ENCODE measurements at places on chromosomes 3 and 15.

DNA sequence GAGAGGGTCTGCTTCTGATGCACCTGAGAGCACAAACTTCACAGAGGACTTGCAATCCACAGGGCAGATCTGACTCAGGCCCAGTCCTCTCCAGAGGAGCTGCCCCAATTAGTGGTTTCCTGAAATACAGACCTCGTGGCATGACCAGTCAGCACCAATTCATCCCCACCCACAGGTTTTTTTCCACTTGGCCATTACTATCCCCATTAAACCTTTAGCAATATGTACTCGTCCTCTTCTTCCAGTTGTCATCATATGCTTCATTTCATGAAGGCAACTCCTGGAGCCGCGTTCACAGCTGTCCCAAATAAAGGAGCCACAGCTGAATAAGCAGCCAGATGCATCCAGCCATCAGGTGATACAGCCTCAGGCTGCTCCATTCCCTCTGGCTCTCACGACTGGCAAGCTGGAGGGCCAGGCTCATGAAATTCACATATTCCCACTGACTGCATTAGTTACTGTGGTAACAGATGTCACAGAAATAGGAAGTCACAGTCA lies 163.1 kb downstream of the FMN1 start:
- DNase-seq, result no peak

DNA sequence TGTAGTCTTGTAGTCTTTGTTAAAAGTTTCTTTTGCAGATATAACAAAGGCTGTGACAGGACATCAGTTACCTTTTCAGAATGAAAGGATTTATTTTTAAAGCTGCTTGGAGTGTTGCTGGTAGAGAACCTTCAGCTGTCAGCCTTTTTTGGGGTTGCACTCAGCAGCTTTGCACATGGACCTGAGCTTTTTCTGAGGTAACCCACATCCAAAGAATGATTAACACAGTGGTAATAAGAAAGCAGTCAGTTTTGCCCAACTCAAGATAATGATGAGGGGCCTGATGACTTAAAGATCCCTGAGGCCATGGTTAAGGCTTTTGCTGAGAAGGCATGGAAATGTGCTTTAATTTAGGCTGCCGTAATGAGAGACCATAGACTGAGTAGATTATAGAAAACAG lies 1042.7 kb downstream of the PLOD2 start:
- DNase-seq, result no peak

- no peak for DNase-seq
Measured at GRCh38 chr3:31133541-31133940, 239.1 kb upstream of the GADL1 start.

GRCh38 chr3:42562047-42562907 lies 19.5 kb downstream of the SEC22C start:
- DNase-seq, result no peak

DNA sequence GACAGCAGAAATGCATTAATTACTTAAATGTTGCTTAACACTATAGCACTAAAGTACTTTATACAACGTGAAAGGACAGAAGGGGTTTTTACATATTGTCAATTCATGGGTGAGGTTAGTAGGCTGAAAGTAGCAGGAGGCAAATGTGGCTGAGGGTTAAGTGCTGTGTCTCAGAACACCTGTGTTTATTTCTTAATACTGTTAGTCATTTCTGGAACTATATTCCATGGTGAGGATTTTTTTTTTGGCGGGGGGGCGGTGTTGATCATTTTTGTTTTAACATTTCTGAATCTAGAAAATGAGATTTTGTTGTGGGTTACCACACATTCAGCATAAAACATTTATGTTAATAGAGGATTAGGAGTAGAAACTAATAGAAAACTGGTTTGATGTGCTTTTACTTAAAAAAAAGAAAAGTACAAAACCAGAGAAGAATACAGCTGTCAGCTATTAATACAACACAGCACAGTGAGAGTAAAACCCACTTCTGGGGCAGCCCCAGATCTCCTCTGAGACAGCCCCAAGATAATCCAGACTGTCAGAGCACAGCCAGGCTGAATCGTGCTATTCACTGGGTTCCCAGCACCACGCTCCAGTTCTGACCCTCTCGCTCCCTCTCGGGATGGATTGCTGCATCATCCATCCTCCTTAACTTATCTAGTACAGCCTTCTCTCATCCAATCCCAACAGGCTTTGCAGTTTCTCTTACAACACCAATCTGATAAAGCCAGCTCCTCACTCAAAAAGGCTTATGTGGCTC lies 307.7 kb downstream of the TUSC7 start:
- no peak for DNase-seq

- no peak for DNase-seq
Measured at GRCh38 chr3:27093771-27094170, 275.4 kb downstream of the NEK10 start.

DNA sequence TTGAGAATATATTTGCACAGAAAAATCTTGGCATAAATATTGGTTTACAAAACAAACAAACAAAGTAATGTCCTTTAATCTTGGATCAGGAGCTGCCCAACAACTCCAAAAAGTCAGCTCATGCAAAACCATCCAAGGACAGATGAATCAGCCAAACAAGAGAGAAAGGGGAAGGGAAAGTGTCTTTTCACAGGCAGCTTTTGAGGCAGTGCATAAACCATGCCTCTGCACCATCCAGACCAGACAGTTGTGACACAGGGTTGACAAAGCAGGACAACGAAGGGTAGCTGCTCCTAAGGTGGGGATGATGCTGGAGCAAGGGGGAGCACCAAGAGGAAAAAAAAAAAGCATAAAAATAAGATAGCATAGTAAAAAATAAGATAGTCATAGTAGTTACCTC lies 8.7 kb downstream of the CD86 start:
- DNase-seq, result peak; percentile 24

DNA sequence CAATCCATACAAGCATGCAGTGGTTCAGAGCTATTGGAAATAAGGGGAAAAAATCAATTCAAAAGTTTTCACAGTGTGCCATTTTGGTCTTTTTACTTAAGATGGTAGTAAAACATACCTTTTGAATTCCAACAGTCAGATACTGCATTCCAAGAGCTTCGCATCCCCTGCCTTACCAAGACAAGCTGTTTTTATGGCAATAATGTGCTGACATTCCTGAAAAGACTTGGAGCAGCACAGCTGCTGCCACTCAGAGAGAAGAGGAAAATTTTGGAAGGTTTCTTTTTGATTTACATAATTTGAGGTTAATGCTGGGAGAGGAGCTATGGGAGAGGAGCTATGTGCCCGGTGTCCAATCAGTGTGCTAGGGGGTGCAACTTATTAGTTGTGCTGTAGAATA lies 148.3 kb downstream of the FEZF2 start:
- no peak for DNase-seq

GRCh38 chr3:129650256-129650872 lies 43.9 kb upstream of the PLXND1 start:
- peak; percentile 86 for DNase-seq

GRCh38 chr15:77042245-77042919 lies 28.5 kb downstream of the TSPAN3 start:
- DNase-seq, result no peak

GRCh38 chr15:67322481-67322880 lies 67.9 kb downstream of the IQCH start:
- no peak for DNase-seq

- no peak for DNase-seq
Measured at GRCh38 chr3:71360764-71361163, 222.8 kb downstream of the FOXP1 start.

- DNase-seq, result no peak
Measured at GRCh38 chr15:78711638-78712037, 70.6 kb upstream of the CHRNB4 start.

DNA sequence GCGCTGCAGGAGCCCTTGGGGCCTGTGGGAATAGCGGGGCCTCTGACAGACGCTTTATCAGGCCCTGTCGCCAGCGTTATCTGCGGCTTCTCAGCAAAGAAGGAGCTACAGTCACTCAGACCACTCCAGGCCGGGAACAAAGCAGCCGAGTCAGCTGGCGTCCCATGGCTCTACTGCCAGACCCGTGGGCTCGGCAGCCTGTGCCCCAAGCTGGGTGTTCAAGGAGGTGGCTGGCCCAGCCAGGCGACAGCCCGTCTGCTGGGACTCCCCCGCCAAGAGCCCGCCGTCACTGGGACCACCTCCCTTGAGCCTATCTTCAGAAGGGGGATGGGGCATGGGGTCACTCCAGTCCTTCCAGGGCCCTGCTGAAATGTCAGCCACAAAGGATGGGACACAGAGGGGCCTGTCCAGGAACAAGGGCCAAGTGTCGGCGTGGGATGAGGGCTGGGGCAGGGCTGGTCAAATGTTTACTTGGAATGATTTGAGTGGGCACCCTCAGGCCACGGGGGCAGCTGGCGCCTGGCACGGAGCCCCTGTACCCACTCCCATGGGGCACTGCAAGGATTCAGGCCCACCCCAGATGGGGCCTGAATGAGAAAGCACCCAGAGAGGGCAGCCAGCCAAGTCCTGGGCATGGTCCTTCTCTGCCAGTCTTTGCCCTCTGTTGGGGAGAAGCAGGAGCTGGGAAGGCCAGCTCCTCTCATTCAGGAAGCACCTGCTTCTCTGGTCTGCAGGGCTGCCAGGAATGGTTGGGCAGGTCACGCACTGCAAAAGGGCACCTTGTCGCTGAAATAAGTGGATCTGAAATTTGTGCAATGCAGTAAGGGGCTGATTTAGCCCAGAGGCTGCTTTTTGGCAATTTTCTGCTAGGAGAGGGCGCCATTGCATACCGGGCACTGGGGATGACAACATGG lies 148.3 kb downstream of the SMAD6 start:
- peak; percentile 30 for DNase-seq

DNA sequence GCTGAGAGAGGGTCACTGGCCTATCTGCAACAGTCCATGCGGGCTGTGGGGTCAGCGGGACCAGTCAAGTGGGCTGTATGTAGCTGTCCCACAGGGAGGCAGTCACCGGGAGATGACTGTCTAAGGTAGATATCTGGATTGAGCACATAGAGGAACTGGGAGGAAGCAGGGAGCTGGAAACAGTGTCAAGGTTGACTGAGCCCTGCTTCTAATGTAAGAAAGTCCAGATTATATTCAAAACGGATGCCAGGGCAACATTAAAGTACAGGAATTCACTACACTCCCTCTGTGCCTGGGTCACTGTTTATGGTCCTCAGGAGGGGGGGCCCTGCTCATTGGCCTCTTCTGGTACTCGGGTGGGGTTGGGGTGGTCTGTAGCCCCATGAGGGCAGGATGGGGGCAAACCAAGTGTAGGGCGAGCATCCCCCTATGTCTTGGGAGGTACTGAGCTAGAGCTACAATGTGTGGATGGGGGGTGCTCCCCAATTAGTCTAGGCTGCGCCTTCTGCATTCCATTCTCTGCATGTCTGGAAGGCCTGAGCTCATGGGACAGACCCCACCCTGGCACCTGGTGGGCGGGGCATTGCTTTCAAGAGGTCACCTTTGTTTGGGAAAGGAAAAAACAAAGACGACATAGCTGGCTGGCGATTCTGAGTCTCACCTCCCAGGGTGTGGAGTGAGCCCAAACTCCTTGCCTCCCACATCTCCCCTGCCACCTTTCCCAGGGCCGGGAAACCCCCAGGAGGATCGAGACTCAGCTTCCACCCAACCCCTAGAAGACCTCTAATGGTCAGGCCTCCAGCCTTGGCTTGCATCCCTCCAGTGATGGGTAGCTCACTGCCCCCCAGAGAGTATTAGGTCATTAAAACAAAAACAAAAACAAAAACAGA lies 45.1 kb upstream of the C15orf39 start:
- DNase-seq, result no peak

GRCh38 chr15:39887832-39888231 lies 32.2 kb downstream of the GPR176 start:
- DNase-seq, result peak; percentile 66

- no peak for DNase-seq
Measured at GRCh38 chr3:1532935-1533606, 440.2 kb downstream of the CNTN6 start.

- DNase-seq, result no peak
Measured at GRCh38 chr3:128874481-128875180, 4.8 kb upstream of the ACAD9 start.

DNA sequence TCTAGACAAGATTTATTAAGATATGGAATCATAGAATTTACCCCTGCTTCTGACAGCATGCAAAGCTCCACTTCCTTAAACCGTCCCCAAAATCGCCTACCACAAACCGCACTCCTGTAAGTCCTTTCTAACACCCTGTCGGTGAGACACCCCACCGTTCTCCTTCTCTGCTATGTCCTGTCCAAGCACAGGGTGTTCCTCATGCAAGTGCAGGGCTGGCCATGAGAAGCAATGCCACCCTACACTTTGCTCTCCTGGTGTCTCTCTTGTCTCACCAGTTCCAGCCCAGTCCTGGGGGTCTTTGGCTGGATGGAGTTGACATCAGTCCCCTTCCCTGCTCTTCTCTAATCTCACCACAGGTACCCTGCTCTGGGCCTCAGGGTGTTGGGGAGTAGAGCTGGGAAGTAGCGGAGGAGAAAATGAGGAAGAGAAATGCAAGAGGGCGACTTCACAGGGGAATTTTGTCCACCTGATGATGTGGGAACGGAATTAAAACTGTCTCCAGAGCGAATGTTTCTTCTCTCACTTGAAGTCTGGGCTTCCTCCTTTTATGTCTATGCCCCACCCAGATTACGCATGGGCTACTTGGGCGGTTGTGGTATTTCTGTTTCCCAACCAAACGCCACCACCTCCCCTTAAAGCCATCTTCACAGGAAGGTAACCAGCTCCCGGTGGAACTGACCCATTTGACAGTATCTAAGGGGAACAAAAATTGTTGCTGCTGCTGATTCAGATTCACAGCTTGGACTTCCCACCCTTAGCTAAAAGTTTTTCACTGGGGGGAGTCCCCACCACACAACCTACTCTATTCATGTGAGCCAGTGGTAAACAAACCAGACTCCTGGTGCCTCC lies 49.9 kb downstream of the CASR start:
- DNase-seq, result peak; percentile 90

DNA sequence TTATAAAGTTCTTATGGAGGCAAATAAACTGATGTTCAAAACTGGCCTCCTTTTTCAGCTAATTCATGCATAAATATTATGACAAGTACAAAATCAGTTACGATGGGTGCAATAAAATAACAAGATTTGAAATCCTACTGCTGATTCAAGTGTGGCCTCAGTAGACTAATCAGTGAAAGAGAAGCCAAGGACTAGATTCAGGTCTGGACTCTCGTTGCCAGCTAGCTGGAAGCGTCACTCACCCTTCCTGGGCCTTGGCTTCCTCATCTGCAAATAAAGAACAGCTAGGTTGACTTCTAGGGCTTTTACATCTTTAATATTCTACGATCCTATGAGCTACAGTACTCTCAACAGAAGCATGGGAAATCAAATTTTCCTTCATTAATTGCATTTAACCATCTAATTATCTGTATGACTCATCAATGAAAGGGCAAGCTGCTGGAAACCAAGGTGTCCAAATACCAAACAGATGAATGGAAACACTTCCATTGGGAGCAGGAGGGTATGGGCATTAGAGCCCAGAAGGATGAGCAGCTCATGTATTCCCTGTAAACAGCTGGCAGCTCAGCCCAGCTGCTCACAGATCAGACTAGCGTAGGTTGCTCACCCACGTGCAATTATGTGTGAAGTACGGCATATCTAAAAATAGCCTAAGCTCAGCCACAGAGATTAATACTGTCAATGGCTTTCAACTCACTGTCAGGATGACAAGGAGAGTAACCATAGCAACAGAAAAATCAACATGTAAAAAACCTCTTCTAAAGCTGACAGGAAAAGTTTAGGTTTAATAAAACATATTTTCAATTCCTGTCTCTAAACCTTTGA lies 294.8 kb downstream of the PLCL2 start:
- no peak for DNase-seq

GRCh38 chr3:13866041-13866965 lies 13.6 kb downstream of the WNT7A start:
- DNase-seq, result peak; percentile 22
